ENCODE measurements at places on chromosomes 6 and 20. TPM values are rescaled to one million over a fixed set of nuclear protein-coding genes. Genes with fewer than 3 reads are reported as not detected.

The HTR1B gene
- not detected for total RNA-seq

The CST11 gene
- not detected for total RNA-seq

The KCNB1 gene
- 0.07 TPM for total RNA-seq

The KCNK16 gene
- not detected for total RNA-seq

The ARMH2 gene
- total RNA-seq: 0.30 TPM

The SSTR4 gene
- total RNA-seq: not detected
